Esophagus mucosa (tissue), 1 donor: ENCODE measurements at places on chromosomes 5 and 9. TPM values are rescaled to one million over a fixed set of nuclear protein-coding genes. Genes with fewer than 3 reads are reported as not detected.

The FBLL1 gene
- total RNA-seq, result not detected

The PIP5KL1 gene
- 4.3 TPM for total RNA-seq

The SLC6A7 gene
- total RNA-seq, result not detected

The TRIM36 gene
- 1.2 TPM for total RNA-seq

The TMEM252 gene
- not detected for total RNA-seq

The GABBR2 gene
- not detected for total RNA-seq

The C5orf34 gene
- total RNA-seq, result 1.2 TPM

The TMEM203 gene
- 24.8 TPM for total RNA-seq

The IGFBPL1 gene
- not detected for total RNA-seq

The EPB41L4B gene
- 1.1 TPM for total RNA-seq

The FAM153A gene
- 3.1 TPM for total RNA-seq

The KIF4B gene
- not detected for total RNA-seq

The ST8SIA4 gene
- total RNA-seq, result 1.4 TPM

GRCh38 chr5:533955-534742 lies 9.9 kb upstream of the SLC9A3 start:
- ATAC-seq, result no peak

GRCh38 chr5:128035689-128036088 lies 47.9 kb upstream of the SLC12A2 start:
- ATAC-seq, result no peak

DNA sequence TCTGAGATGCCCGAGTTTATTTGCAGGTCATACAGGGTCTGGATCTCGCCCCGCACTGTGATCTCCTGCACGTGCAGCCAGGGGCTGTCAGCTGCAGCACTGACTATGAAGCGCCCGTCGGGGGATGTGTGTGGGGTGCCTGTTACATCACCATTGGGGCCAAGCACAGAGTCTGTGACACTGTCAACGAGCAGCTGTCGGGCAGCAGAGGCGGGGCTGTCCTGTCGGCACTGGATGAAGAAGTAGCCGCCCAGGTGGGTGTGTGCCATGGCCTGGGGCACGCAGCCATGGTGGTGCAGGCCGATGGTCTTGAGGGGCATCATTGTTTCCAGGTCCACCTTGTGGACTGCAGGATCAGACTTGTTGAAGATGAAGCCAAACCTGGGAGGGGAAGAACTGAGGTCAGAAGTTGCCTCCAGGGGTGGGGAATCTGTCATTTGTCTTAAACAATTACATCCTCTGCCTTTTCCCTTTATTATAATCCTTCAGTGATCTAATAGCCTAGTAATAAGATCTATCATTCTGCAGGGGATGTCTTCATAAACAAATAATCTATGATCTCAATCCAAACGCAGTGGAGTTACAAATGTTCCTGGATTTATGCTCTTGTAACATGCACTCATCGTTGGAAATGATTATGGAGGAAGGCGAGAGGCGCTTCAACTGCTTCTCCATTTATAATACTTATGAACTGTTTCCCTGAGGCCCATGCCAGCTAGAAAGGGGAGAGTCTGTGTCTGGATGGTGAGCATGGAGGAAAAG lies 147.8 kb downstream of the HSPA4 start:
- peak; percentile 17 for ATAC-seq

DNA sequence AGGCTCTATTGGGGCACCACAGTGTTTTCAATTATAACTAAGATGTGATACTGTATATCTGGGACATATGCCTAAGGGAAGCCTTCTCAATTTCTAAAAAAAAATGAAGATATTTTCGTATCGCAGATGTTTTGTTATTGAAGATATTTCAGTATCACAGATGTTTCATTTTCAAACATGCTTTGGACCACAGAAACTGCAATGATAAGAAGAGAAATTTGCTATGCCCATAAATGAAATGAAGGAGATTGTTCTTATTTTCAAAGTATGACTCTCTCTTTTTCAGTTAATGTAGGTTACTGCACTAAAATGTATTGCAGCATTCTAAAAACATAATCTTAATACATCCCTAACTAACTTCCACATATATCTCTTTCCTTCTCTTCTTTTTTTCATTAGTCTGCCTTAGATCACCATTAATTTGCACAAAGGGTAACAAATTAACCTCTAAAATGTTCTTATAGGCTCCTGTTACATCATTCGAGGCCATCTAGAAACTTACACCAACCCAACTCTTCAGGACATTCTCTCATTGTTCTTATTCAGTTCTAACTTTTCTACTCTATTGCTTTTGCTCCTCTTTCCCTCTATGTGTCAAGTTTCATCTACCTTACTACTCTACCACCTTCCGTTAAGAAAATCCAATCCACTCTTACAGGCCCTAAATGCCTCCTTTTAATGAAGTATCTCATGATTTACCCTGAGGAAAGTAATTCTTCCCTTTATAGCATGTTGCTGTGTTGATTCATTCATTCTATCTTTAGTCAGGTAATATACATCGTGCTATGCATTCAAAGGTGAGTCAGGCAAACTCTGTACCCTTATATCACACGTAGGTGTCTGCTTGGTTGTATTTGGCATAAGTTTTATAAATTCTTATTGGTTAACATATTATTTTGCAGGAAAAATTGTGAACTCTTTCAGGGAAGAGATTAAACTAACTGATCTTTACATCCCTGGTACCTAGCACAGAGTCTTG lies 70.5 kb downstream of the ST8SIA4 start:
- no peak for ATAC-seq

GRCh38 chr9:123423311-123423640 lies 67.3 kb downstream of the CRB2 start:
- no peak for ATAC-seq

- no peak for ATAC-seq
Measured at GRCh38 chr9:22204240-22204639, 195.1 kb upstream of the CDKN2B start.

- no peak for ATAC-seq
Measured at GRCh38 chr5:93660677-93661076, 77.7 kb downstream of the NR2F1 start.

DNA sequence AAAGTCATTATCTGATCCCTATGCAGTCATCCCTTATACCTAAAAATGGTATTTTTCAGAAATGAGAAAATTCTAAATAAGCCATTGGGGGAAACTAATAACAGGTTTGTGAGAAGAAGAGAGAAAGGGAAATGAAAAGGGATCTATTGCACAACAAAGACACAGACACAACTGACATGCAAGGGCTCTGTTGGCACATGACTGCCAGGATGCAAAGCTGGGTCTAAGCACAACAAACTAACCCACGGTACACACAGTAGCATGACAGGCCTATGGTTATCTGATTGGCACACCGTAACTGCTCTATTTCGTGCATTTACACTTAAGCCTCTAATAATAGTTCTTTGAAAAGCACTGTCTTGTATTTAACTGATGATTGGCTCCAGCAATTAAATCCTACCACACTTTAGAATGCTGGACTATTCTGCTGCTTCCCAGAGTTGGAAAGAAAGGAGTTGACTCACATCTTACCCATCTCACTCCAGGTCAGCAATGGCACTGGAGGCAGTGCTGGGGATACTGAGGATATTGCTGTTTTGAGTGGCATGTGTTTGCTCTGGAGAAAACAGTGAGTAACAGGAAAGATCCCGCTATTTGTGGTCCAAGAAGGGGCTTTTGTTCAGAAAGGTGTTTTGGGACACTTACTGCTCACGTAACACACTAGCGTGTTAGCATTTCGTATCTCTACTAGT lies 328.3 kb downstream of the GLIS3 start:
- ATAC-seq, result no peak

DNA sequence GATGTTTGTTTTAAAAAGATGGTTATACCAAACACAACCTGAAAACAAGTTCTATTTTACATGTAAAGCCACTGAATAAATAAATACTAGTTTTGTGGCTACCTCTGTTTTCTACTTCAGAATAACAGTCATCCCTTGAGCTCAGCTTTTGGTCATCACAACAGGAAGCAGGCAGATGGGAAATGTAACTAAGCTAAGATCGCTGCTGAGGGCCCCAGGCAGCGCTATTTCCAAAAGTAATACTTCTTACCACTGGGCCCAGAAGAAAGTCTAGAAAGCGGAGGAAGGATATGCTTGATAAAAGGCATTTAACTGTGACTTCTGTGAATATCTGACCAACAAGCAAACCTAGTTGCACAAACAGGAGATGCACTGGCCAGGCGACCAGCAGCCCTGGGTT lies 61.4 kb downstream of the SERINC5 start:
- ATAC-seq, result no peak

- ATAC-seq, result no peak
Measured at GRCh38 chr5:102539996-102540728, 41.4 kb upstream of the SLCO6A1 start.

GRCh38 chr5:40914835-40915234 lies 5.5 kb downstream of the C7 start:
- no peak for ATAC-seq

DNA sequence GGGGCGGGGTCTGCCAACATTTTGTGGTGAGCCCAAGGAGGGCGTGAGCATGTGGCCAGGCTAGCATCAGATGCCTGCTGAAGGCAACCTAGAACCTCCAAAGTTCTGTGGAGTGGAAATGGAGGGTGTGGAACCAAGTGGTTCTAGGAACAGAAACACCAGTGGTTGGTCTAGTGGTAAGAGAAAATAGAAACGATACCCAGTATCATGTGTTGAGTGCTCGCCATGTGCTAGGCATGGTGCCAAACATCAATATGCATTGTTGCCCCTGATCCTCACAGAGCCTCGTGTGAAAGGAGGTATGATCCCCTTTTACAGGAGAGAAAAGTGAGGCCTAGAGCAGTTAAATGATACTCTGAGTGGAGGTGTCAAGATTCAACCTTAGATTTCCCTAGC lies 31.5 kb upstream of the MVB12B start:
- ATAC-seq, result no peak

DNA sequence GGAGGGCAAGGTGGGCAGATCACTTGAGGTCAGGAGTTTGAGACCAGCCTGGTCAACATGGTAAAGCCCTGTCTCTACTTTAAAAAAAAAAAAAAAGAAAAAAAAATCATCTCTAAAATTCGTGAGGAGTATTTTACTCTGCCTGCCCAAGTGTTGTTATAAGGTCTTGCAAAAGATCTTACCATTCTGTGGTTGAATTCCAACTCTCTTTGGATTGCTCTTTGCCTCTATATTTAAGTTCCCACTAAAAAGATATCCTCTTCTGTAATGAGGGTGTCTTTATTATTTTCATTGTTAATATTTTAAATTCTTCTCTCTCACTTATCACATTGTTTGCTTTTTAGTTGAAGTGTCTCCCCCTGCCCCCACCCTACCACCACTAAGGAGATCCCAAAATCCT lies 33.4 kb downstream of the CREBRF start:
- ATAC-seq, result no peak

- peak; percentile 39 for ATAC-seq
Measured at GRCh38 chr9:38244971-38245370, 147.5 kb upstream of the ALDH1B1 start.

- no peak for ATAC-seq
Measured at GRCh38 chr5:97245386-97245785, 62.3 kb upstream of the RIOK2 start.

DNA sequence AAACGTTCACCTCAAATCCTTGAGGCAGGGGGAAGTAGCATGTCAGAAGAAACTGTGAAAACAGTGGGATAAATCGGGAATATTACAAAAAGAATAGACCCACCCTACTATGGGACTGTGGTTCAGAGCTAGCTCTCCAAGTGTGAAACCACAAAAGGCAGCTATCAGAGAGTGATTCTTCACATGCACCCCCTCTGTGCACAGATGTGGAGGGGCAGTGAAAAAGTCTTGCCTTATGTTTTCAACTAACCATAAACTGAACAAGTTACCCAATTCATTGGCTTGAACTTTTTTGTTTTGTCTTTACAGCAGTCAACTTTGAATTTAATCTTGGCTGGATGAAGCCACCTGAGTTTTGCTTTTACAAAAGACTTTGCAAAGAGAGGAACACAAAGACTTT lies 98.8 kb upstream of the NR4A3 start:
- no peak for ATAC-seq

DNA sequence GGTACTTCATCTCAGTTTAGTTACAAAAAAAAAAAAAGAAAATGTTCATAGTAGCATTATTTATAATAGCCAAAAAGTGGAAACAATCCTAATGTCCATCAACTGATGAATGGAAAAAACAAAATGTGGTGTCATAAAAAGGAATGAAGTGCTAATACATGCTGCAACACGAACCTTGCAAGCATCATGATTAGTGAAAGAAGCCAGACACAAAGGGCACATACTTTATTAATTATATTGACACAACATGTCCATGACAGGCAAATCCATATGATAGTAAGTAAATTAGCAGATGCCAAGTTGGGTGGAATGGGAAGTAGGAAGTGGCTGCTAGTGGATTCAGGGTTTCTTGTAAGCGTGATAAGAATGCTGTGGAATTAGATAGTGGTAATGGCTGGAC lies 54.2 kb downstream of the PCDHGC5 start:
- peak; percentile 71 for ATAC-seq

DNA sequence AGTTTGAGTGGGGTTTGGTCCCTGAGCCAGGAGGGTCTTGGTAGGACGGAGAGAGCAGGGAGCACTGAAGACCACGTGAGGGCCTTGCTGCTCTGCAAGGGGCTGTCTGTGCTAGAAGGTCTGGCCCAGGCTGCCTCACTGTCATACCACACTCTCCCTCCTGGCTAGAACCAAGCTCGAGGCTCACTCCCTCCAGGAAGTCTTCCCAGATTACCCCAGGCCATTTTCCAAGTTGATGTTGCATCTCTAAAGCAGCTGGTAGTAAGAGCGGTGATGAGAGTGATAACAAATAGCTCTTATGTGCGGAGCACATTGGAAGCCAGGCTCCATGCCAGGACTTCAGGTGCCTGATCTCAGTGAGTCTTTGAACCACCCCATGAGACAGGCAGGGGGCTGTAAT lies 6.6 kb downstream of the MYMK start:
- ATAC-seq, result no peak

GRCh38 chr9:114033397-114034103 lies 44.5 kb downstream of the AMBP start:
- no peak for ATAC-seq

- no peak for ATAC-seq
Measured at GRCh38 chr5:30040488-30041118, 1152.9 kb upstream of the CDH6 start.

DNA sequence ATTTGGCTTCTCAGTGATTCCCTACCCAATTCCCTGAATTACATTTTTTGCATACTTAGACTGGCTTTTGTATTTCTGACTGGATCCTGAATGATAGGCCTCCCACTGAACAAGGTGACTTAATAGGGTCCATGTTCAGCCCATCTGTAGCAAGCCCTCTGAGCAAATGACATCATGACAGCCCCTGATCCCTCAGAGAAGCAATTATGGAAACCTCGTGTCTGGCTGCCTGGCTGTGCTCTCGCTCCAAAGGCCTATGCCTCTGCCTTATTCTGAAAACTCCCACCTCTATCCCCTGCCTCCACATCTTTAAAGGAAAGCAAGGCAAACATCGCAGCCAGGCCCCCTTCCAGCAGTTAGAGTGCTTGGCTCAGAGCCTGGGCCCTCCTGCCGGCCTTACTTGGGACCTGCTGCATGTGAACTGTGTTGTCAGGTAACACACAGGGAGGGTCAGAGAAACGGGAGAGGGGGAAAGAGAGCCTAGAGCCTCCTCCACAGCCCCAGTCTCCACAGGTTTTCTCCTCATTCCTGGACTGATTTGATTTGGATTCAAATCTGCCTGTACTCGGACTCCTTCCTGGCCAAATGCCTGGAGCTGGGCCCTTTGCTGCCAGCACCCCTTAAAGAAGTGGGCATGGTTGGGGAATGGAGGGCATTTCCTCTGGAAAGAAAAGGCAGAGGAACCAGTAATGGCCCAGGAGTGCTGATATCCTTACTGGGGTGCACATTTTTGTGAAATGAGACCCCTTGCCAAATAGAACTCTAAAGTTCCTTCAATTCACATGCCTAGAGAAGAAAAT lies 3.8 kb downstream of the DCANP1 start:
- ATAC-seq, result no peak

GRCh38 chr5:65359981-65360380 lies 121.7 kb downstream of the ADAMTS6 start:
- ATAC-seq, result no peak

GRCh38 chr9:880725-881124 lies 39.2 kb downstream of the DMRT1 start:
- no peak for ATAC-seq
